ENCODE measurements at places on chromosomes 3 and 15.

GRCh38 chr15:38650936-38651327, 86.3 kb upstream of the RASGRP1 start:
- no peak for DNase-seq

DNA sequence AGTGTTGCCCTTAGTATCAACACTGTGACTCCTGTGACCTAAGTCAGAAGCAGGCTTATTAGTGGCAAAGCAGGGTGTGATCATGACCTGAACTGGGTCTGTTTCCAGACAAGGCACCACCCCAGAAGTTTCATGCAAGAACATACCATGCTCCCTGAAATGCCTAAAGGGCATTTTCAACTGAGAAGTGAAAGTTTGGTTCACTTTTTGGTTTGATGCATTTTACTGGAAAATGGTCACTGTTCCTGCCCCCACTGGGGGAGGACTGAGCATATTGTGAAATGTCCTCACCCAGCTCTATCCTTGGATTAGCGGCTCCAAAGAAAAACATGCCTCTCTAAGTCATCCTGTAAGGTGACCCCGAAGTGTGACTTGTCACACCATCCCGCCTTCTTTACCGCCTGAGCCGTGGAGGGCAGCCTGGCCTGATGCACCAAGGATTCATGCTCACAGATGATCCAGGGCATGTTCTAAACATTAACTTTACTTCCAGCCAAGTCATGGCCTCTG, 3.1 kb upstream of the FAM240A start:
- DNase-seq: no peak

DNA sequence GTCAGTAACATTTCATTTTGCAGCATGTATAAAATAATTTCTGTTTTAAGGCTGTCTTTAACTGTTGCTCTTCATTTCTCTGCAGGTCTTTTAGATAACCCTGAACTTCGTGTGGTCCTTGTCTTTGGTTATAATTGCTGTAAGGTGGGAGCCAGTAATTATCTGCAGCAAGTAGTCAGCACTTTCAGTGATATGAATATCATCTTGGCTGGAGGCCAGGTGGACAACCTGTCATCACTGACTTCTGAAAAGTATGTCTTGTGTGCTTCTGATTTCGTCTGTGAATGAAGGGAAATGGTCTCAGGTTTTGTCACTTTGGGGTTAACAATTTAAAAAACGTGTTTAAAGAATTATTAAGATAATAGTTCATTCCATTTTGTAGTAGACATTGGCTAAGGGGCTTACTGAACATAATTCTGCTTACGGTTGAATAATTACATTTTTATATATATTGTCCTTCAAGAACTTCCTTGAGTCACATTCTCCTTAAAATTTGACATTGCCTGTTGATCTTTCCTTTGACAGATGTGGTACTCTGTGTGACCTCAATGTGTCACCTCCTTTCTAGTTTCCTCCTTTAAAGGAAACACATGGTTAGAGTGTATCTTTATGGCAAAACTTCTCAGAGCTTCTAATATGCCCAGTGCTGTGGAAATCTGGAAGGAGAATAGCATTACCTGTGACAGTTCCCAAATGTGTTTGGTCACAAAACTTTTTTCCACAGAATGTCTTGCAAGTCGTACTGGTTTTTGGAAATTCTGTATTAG, 26.3 kb downstream of the FBXO22 start:
- no peak for DNase-seq

DNA sequence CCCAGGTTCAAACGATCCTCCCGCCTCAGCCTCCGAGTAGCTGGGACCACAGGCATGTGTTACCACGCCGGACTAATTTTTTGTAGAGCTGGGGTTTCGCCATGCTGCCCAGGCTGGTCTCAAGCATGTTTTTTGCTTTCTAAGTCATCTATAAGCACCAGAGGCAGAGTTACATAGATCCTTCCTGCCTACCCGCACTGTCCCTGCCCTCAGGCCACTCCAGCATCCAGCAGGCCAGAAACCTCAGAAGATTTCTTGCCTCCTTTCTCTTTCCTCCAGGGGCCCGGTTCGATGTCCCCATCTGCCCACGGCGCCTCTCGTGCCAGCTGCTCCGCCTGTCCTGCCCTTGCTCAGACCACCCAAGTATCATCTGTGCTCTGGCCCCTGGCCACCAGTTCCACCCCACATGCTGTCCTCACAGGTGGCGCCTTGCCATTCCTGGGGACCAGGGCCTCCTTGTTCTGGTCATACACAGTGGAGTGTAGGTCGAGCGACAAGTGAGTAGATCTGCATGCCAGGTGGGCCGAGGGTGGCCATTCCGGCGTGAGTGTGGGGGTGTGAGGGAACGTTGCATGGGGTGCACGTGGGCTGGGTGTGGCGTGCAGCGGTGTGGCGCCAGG, 27.3 kb downstream of the KLHDC8B start:
- no peak for DNase-seq

DNA sequence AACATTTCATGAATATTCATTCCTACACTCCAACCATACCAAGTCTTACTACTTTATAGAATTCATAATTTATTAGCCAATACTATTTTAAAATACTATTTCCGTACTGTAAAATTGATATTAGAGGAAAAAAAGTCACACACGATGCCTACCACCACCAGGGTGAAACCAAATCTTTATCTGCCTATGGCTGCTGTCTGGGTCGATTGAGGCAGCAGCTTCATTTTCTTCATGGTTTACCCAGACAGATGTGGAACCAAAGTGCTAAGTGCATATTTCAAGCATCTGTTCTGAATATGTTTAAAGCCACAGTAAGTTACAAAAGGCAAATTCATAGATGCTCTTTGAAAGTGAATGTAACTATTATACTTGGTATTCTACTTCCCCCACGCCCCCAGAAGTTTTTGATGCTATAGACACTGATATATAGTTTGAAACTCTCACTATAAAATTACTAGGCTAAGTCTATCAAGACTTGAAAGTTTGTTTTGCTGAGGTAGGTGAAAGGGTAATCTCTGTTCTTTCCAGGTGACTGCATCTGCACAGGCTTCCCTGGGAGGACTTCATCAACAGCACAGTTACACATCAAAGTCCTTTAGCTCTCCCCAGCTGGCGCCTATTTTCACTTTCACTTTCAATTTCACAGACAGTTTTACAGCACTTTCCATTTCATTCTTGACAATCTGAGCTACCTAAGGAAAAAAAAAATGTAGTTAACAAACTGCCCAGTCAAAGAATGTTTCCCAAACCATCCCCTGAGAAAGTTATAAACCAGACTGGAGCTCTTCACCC, 113.9 kb downstream of the POLQ start:
- peak; percentile 3 for DNase-seq

All from NCI-H1436 (cell line).